ENCODE measurements at places on chromosomes 12 and 14.

- DNase-seq: no peak
These were observed 95.7 kb downstream of the PDE3A start for GRCh38 chr12:20463913-20464524.

DNA sequence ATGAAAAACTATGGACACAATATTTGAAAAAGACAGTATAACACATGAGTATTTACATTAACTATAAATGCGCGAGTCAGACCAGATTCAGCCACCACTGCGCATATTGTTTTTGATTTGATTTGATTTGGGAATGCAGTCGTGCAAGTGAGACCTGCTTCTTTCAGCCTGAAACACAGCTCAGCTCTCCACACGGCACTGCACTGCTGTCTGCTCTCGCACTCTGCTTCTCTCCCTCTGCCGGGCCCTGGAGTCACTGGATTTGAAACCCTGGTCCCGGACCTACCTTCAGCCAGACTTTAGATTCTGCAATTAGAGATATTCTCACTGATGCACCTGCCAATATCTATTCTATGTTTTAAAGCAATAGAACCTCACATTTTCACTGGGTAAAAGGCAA lies 143.9 kb upstream of the TMEM132C start:
- DNase-seq: no peak

DNA sequence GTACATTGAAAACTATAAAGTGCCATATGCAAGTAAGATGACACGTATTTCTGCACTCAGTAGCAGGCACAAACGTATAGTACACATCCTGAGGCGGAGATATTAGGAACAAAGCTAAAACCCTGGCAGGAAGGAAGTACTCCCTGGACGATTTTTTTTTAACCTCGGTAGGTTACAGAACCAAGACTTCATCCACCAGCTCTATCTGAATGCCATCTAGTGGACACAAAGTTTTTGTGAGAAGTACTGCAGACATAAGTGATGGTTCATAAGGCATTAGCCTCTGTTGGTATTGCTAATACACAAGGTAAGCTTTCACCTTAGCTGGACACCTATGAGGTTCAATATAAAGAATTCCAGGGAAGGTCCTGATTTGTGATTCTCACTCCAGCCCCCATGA lies 83.0 kb upstream of the CCDC196 start:
- no peak for DNase-seq

- DNase-seq: no peak
These were observed 24.0 kb downstream of the FAM222A start for GRCh38 chr12:109737631-109738030.

DNA sequence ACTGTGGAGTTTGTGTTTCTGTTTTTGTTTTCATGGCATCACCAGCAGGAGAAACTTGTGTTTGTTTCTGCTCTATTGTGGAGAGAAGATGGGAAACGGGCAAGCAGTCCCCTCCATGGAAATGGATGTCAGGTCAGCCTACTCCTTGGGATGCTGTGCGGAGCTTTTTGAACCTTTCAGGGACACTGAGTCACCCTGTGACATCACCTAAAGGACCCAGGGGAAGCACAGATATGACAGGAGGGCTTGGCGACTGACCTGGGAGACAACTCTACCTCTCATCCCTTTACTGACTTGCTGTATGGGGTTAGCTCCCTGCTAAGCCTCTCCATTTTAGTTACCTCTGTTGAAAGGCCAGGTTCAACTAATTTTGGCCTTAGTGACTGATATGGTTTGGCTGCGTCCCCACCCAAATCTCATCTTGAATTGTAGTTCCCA lies 706.9 kb upstream of the TMEM132C start:
- DNase-seq: no peak

- no peak for DNase-seq
These were observed 79.1 kb downstream of the OTX2 start for GRCh38 chr14:56731187-56731586.

GRCh38 chr12:92297932-92298696 lies 152.5 kb upstream of the BTG1 start:
- no peak for DNase-seq
